ENCODE measurements at places on chromosomes 1 and 21. TPM values are rescaled to one million over a fixed set of nuclear protein-coding genes. Genes with fewer than 3 reads are reported as not detected.

The ZZZ3 gene
- 26.0 TPM for total RNA-seq

The KRTAP19-3 gene
- not detected for total RNA-seq

GRCh38 chr1:15736892-15737261 is 819 bp downstream of the SLC25A34 start:
- peak; percentile 77 for DNase-seq

The CD52 gene
- not detected for total RNA-seq

GRCh38 chr1:106517224-106517623 is 539.2 kb upstream of the PRMT6 start:
- no peak for DNase-seq

DNA sequence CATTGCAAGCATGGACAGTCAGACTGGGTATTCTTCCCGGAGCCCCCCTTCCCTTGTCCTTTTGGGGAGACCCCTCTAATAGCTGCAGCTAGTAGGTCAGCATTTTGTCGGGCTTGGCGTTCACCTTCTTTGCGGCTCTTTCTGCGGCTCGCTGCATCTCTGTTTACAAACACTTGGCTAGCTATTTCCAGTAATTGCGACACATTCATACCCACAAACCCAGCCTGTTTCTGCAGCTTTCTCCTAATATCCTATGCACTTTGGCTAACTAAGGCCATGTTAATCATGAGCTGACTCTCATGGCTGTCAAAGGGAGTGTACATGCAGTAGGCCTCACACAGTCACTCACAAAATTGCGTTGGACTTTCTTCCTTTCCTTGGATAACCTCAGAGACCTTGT is 716.4 kb downstream of the AMY1C start:
- DNase-seq: no peak

GRCh38 chr1:71502006-71502405 is 421.2 kb upstream of the ZRANB2 start:
- no peak for DNase-seq

The C8B gene
- total RNA-seq: not detected

GRCh38 chr1:184803180-184803492 is 48.5 kb upstream of the EDEM3 start:
- no peak for DNase-seq

- DNase-seq: no peak
These were observed 10.2 kb upstream of the POFUT2 start for GRCh38 chr21:45297869-45298268.

DNA sequence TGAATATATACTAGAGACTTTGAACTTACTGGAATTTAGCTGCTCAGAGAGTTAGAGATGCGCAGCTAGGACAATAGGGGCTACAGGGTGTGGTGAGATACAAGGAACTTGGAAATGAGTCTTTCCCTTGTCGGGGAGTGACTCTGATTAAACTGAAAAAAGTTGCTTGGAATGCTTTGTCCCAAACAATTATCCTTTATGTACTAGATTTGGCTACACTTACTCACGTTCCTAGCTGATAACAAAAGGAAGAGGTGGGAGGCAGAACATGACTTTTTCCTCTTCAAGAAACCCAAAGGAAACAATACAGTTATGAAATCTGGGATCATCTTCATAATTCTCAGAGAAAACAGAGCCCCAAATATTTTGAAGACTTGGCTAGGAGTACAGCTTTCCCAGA is 6.9 kb upstream of the CGN start:
- DNase-seq: no peak

DNA sequence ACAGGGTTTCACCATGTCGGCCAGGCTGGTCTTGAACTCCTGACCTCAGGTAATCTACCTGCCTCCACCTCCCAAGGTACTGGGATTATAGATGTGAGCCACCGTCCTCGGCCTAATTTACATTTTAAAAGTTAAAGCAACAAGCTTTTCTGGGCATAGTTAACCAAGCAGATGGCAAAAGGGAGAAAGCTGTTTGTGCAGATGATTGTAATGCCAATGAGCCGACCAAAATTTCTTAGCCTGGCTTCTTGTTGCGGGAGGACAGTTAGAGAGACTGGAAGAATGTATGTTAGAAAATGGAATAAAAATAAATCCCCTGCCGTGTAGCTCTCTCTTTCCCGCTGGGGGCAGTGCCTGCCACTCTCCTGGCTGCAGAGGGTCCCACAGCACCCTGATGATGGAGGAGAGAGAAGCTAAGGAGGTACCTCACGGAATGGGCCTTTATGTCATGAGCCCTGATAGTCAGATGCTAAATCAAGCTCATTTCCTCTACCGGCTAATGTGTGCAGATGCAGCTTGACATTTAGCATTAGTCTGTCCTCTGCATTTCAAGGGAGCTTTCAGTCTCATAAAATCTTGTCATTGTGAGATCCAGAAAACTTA is 87.2 kb downstream of the HHAT start:
- no peak for DNase-seq

- DNase-seq: no peak
These were observed 47.1 kb downstream of the KANK4 start for GRCh38 chr1:62271948-62272728.

DNA sequence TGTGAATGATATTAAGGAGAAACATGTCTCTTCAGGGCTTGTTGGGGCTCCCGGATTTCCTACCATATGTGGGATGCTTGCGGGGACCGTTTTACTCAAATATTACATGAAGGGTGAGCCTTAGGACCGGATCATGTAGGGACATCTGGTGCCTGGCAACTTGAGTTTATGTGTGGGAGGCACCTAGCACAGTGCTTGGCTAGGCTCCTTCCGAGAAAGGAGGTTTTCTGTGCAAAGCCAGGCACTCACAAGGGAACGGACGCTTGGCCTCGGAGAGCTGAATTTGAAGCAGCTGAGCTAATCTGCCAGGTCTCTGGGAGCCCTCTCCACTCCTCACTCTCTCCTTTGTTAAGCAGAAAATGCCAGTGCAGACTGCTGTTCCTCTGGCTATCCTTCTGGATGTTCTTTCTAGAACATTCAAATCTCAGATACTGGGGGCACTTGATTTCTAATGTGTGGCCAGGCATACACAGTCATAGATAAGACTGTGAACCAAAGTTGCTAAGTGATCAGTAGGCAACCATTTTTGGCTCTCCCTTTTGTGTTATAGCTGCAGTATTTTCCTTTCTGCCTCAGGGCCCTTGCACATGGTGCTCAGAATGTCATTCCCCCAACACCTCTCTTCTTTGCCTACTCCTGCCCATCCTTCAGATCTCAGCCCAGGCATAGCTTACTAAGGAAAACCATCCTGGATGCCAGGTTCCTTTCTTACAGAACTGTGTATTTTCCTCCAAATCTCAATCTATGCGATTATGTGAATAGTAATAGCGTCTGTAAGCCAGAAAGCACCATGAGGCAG is 216.6 kb upstream of the CSF3R start:
- no peak for DNase-seq

GRCh38 chr1:37822906-37823815 is 15.2 kb upstream of the YRDC start:
- no peak for DNase-seq

GRCh38 chr1:2554621-2555387 is 1.4 kb upstream of the TNFRSF14 start:
- no peak for DNase-seq

The TMPRSS2 gene
- total RNA-seq: 60.3 TPM

DNA sequence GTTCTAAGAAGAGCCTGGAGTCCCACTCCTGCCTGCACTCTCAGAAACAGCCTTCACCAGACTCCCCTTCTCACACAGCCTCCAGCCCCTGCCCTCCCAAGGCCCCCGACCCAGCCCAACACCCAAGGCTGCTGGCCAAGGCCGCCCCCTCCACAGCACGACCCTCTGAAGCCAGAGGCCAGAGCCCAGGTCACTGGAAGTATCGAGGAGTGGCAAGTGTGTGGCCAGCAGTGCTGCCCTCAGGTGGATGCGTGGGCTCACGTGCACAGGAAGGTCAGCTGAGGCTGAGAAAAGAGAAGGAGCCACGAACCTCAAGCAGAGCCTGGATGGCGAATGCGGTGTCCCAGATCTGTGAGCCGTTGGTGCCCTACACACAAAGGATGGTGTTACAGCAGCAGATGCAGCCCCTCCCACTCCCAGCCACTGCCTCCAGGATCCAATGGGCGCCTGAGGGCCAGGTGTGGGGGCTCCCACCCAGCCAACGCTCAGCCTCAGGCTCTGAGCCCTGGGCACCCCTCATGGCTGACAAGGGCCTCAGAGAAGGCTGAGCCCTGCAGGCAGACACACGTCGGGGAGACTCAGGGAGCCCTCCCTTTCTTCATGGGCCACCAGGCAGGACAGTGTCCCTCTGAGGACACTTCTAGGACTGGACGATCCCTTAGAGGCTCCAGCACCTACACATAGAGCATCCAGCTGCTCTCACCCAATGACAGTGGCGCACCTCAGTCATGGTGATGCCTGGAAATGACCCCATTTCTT is 18.0 kb downstream of the LSS start:
- peak; percentile 7 for DNase-seq

The TSSK3 gene
- 12.2 TPM for total RNA-seq

DNA sequence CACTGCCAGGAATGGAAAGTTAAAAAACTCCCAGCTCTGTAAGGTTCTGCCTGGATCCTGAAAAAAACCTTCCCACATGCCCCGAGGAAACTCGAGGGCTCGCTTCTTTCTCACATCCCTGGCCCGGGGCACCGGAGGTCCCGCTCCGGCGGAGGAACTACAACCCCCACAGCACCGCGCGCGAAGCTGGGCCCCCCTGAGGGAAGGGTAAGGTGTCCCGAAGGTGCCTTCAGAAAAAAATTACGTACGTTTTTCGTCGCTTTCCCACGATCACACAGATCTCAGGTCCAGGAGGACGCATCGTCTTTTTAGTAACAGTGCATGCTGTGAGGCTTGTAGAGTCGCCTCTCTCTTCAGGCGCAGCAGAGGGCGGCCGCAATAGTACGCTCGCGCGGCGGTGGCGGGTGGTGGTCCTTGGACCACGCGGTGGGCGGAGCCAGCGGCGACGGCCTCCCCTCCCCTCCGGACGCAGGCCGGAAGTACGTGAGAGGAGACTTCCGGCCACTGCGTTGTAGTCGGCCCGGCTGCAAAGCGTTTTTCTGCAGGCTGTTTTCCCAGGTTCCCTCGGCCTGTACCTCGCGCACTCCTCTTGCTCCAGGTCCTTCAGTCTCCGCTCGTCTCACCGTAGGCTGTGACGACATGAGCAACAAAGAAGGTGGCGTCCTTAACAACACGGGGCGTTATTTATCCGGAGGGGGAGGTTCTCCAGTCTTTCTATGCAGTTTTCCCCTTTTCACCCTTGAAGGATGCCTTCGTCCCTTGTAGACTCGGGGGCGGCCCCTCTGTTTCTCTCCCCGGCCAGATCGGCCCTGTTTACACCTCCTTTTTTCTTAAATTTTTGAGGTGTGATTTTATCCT is at the start of gene TSNAX:
Gene TSNAX (plus strand): TSS at position 498 of the 858 bp plus-strand sequence. CDS start 142 bp downstream, at position 640.
- peak; percentile 93 for DNase-seq
